ENCODE measurements at places on chromosomes 7 and 10. TPM values are rescaled to one million over a fixed set of nuclear protein-coding genes. Genes with fewer than 3 reads are reported as not detected.

- peaks cover 82% of the 10 kb centered on the region for H3K4me1 ChIP-seq
- DNase-seq = no peak
- H3K36me3 ChIP-seq = no peaks in the 10 kb centered on the region
- no peaks in the 10 kb centered on the region for H3K27me3 ChIP-seq
- H3K27ac ChIP-seq = no peak overlapping the region
Observed at GRCh38 chr7:151511946-151512345, 7.7 kb downstream of the RHEB start.

GRCh38 chr7:154795014-154795413, 207.9 kb downstream of the PAXIP1 start:
- no peak overlapping the region for H3K27ac ChIP-seq
- H3K36me3 ChIP-seq = peaks cover 2% of the 10 kb centered on the region
- peaks cover 3% of the 10 kb centered on the region for H3K27me3 ChIP-seq

DNA sequence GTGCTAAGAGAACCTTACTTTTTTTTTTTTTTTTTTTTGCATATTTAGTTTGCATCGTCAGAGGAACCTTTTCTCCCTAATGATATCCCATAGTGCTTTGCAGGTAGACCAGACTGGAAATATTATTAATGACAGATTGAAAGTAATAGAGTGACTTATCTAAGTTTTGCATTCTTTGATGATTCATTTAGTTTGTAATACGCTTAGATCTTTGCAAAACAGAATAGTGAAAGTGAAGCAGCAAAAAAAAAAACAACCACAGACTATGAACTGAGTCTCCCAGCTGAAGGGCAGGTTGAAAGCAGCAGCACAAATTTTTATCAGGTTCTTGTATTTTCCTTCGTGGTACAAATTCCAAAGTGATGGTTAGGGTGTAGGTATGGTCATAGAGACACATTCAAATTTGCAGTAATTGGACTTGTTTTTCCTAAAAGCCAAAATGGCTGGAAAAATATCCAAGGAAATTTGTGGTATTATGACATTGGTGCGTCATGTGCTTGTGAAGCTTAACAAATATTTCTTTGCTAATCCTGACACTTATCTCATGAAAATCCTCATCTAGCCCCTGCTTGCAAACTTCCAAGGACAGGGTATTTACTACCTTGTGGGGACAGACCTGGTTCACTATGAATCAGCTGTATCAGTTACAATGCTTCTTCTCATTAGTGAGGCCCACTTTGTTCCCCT, 81.8 kb upstream of the CREB5 start:
- no peaks in the 10 kb centered on the region for H3K36me3 ChIP-seq
- DNase-seq = no peak
- no peak overlapping the region for H3K27ac ChIP-seq
- peaks cover 11% of the 10 kb centered on the region for H3K4me1 ChIP-seq
- H3K4me3 ChIP-seq = no peak overlapping the region
- peaks cover under 1% of the 10 kb centered on the region for H3K27me3 ChIP-seq

DNA sequence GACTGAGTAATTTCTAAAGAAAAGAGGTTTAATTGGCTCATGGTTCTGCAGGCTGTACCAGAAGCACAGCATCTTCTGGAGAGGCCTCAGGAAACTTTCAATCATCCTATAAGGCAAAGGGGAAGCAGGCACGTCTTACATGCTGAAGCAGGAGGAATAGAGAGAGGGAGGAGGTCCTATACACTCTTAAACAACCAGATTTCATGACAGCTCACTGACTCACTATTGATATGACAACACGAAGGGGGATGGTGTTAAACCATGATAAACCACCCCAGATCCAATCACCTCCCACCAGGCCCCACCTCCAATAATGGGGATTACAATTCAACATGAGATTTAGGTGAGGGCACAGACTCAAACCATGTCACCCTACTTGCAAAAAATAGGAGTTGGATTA, 201.5 kb downstream of the CDK14 start:
- H3K36me3 ChIP-seq = peaks cover 19% of the 10 kb centered on the region
- no peak overlapping the region for H3K4me3 ChIP-seq
- H3K4me1 ChIP-seq = peaks cover 36% of the 10 kb centered on the region
- no peaks in the 10 kb centered on the region for H3K27me3 ChIP-seq
- no peak overlapping the region for H3K27ac ChIP-seq

DNA sequence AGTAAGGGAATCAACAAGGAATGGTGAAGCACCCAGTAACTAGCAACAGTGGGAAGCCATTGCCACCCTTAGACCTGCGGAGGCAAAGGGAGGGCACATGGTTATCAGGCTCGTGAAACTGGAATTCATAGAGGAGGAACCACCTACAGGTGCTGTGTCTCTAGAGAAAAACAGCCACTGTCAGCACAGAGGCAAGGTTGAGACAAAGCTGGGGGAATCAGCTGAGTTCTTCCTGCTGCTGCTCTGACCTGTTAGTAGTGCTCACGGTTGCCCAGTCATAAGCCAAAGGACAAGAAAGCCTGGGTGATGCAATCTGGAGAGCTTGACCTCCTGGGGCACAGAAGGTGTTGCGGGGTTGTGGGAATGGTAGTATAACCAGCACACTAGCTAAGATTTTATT, 110.1 kb downstream of the TPST1 start:
- no peak overlapping the region for H3K4me3 ChIP-seq
- DNase-seq = no peak
- no peaks in the 10 kb centered on the region for H3K36me3 ChIP-seq

DNA sequence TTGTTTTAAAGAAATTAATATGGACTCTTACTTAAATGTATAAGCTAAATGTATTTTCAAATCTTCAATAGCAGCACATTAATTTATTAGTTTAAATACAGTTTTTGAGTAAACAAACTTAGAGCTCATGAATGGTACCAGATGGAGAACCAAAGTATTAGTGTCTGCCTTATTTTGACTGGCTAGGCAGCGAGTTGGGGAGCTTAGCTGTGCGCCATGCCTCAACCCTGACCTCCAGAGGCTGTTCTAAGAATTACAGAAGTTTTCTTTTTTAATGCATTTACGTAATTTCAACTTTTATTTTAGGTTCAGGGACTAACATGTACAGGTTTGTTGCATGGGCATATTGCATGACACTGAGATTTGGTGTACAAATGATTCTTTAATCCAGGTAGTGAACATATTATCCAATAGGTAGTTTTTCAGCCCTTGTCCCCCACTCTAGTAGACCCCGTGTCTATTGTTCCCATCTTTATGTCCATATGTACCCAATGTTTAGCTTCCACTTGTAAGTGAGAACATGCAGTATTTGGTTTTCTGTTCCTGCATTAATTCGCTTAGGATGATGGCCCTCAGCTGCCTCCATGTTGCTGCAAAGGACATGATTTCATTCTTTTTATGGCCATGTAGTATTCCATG, 166.8 kb downstream of the IQUB start:
- no peaks in the 10 kb centered on the region for H3K36me3 ChIP-seq
- H3K4me1 ChIP-seq = peaks cover 13% of the 10 kb centered on the region
- no peak for DNase-seq
- H3K27me3 ChIP-seq = no peaks in the 10 kb centered on the region
- no peak overlapping the region for H3K4me3 ChIP-seq
- H3K27ac ChIP-seq = no peak overlapping the region

Gene MYH16
- total RNA-seq = not detected

Gene AQP1
- 18.0 TPM for total RNA-seq

Gene TMEM184A
- total RNA-seq = 0.22 TPM
